DMS 273 treated with DMSO at 0.1 percent for 48 hours (cell line): ENCODE measurements at places on chromosomes 7 and 10.

DNA sequence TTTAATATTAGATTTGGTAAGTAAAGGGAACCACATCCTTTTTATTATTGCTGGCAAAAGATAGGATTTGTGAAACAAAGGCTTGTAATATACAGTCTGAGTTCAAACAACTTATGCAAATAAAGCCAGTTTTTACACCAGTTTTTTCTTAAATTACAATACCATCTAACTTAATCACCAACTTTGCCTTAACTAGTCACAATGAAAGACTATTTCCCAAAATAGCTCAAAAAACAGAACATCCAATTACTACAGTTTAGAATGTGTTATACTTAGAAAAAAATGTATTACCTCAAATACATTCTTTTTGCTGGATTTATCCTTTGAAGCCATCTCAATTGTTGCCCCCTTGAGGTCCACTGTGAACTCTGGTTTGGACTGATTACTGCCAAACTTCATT is 108.5 kb downstream of the ARHGAP12 start:
- no peak for DNase-seq

- DNase-seq: no peak
These were observed 15.9 kb downstream of the UBN2 start for GRCh38 chr7:139246905-139247304.

DNA sequence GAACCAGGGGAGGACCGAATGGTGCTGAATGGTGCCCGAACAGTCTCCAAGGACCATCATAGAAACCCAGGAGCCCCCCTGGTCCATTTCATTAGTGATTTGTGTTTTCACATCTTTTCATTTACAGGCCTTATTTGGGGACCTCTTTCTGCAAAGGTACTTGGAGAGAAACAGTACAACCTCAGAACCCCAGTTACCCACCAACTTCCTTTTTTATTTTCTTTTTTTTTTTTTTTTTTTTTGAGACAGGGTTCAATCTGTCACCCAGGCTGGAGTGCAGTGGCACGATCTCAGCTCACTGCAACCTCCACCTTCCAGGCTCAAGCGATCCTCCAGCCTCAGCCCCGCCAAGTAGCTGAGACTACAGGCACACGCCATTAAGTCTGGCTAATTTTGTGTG is 13.0 kb upstream of the ELN start:
- DNase-seq: no peak

DNA sequence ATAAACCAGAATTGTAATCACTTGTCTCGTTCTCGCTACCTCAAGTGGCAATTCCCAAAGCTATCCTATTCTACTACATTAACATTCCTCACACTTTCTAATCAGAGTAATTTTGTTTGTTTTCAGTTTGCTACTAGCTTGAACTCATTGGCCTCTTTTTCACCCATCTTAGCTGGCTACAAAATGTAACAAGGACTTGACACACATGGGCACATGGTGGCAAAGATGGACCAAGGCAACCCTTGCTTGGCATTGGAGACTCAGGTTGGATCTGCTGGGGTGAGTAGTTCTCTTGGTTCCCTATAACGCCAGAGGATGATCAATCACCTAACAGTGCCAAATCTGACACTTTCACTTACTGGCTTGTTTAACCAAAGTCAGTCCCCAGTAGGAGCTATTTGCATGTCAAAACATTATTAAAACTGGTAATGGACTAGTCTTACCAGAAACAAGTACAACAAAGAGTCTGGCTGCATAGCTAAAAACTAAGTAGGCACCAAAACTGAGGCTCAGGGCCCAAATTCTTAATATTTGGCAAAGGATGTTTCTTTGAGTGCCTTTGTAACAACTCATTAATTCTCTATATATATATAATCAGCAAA is 1.9 kb downstream of the USP6NL start:
- no peak for DNase-seq

DNA sequence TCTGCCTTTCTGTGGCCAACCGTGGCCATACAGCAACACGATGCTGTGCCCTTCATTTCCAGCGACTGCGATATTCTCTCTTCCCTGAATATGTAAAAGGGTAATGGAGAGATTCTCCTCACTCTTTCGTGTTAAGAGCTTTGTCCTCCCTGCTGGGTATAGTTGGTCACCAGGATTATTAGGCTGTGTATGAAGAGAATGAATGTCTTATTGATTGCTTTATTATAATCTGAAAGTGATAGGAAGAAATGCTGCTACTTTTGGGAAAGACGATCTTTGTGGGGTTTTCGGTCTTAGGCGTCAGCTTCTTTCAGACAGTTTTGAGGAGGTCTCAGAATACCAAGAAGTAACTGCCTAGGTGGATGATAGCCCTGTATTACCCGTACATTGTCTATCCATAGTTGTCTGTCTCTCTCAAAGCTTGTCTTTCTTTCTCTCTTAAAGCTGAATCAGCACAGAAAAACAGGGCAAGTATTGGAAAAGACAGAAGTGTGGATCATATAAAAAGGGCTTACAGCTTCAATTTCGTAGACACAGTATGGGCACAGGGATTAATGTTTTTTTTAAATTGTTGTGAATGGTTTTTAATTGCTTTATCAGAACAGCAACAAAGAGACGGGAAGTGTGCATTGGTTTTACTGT is 1.2 kb downstream of the AHCYL2 start:
- no peak for DNase-seq

DNA sequence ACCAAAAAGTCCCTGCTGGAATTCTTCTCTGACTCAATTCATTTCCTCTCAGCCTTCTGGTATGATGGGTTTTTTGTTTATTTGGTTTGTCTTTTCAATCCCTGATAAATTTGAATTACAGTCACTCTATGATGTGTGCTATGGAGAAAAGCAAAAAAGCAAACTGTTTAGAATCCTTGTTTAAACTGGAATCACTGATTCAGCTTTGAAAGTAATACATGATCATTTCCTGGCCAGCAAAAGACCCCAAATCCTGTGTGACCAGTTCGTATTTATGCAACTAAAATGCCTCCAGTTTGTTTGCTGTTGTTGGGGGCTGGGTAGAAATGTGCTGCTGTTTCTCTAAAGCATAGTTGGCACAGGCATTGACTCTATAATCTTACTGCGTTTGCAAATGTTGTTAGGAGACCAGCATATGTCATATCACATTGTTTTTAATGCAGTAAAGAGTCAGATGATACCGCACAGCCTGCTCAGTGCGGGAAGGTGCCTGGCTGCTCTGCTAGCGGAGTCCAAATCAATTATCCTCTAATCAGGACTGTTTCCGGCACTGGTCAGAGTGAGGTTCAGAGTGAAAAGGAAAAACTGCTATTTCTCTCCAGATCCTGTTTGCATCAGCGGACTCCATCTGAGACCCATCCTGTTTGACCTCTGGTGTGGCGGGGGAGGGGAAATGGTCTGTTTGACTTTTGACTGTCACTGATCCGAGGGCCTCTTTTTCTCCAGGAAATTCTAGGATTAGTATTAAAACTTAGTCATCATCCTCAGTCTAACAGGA is 40.6 kb upstream of the ADD3 start:
- DNase-seq: peak; percentile 43

DNA sequence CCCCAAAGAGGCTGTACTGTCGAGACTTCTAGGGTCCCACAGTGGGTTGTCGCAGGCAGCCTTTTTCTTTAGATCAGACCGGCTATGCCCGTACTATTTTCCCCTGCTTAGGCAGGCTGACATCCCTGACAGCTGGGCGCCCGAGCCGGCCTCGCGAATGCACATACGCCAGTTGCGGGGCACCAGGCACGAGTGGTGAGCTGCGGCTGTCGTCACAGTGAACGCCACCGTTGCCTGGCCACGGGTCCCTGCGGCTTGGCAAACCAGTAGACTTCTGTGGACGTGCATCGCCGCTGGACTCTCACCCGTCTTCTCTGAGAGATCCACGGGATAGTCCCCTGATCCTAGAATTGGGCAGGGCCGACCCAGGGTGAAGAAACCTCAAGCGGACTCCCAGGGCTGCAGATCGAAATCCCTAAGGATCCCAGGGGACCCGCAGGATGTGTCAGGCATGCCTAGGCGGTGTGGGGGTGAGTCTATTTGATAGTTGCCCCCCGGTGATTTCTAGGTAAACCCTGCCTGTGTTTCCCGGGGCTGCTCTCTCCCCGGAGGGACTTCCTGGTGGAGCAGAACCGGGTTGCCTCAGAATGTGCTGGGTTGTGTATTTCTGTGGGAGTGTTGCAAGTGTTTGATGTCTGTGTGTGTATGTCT is 33.0 kb upstream of the ZNF273 start:
- no peak for DNase-seq

DNA sequence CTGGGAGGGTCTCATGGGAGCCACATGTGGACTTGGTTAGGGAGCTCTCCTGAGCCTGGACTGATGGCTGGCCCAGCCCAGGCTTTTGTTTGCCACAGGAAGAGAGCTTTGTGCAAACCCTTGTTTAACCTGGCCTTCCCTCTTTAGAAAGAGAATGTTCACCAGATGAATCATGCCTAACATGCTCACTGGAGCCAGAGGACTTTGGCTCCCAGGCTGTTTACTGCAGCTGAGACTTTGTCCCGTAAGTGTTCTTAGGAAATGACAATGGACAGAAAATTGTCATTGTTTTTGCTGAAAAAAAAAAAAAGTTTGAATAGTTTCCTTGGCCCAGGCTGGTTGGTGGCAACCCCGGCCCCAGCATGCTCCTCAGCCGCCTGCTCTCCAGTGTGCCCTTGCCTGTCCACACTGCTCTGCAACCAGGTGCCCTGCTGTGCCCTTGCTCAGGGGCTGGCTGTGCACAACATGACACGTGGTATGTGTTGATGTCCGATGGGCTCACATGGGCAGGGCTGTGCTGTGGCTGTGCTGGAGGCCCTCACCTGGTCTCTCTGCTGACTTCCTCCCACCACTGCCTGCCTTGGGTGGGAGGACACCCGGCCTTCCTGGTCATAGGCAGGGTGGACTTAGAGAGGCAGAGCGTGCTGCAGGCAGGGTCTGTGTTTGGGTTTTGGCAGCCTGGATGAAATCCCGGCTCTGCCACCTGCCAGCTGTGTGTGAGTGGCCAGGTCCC is 215.3 kb upstream of the ZNF32 start:
- no peak for DNase-seq

DNA sequence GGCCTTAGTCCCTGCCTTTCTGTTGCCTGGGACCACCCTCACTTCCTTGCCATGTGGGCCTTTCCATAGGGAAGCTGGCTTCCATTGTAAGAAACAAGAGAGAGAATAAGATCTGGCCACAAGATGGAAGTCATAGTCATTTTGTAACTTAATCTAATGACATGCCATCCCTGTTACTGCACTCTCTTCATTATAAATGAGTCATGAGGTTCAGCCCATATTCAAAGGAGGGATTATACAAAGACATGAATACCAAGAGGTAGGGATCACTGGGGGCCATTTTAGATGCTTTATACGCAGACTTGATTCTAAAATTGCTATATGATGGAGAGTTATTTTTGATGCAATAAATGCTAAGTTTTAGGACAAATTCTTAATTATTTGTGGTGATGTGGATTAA is 75.2 kb upstream of the CELF2 start:
- DNase-seq: no peak

DNA sequence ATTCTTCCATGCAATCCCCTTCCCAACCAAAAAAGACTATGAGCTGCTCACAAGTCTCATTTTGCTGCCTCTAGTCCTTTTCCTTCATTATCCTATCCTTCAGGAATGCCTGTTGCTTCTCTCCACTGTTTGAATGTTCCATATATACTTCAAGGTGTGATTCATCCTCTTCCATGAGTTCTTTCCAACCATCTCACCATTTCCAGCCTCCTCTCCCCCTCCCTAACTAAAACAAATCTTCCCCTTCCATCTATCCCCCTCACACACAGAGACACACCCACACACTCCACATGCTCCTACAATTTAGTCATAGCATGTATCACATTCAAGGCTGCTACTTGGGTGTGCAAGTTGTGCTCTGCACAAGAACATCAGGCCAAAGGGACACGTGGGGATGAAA is 254.3 kb downstream of the DYNC1I1 start:
- peak; percentile 74 for DNase-seq

DNA sequence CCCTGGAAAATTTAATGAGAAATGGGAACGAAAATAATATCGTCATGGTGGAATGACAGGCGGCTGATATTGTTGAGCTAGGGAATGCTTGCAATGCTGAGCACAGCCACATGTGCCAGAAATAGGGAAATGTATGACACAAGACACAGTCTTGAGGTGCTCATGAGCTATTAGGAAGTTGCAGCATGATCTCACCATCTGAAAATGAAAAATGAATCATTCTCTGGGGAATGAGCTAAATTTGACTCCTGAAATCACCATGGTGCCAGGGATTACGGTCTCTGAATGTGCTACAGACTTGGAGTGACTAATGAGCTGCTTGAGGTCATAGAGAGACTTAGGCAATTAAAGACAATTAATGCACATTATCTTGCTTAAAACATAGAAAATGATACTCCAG is 845.0 kb downstream of the CNTNAP2 start:
- DNase-seq: no peak

- DNase-seq: no peak
These were observed 145.2 kb upstream of the BMPER start for GRCh38 chr7:33760146-33760545.

GRCh38 chr7:19410106-19410505 is 264.9 kb upstream of the FERD3L start:
- no peak for DNase-seq

DNA sequence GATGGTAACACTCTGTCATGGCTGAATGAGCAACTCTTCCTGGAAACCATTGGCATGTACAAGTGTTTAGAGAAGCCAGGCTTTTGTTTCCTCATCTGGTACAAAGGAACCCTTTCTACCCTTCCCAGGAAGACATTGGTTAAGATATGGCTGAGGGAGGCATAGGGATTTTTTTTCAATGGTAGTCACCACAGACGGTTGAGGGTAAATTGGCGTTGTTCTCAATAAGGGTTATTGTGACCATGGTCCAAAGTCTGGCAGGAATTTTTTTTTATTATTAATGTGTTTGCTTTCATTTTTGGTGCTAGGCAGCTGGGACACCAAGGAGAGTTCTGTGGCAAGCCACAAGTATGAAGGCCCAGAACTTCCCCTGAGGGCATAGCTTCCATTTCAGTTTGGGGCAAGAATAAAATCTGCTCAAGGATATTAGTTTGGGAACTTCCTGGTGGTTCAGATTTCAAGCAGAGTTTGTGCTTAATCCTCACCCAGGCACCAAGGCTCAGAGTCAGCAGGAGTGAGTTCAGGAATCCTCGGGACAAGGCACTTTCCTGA is at the start of gene PLEKHS1:
Gene PLEKHS1, plus strand, starts transcription at position 502 of the 552 bp plus-strand sequence. CDS start 3,596 bp downstream, outside the sequence.
- DNase-seq: no peak

GRCh38 chr10:100568912-100569311 is 33.2 kb downstream of the HIF1AN start:
- no peak for DNase-seq

GRCh38 chr7:44236333-44236728 is 35.6 kb downstream of the YKT6 start:
- DNase-seq: no peak
